ENCODE measurements at places on chromosomes 5 and 9. TPM values are rescaled to one million over a fixed set of nuclear protein-coding genes. Genes with fewer than 3 reads are reported as not detected.

Gene ADGRD2
- polyA plus RNA-seq: 0.53 TPM

DNA sequence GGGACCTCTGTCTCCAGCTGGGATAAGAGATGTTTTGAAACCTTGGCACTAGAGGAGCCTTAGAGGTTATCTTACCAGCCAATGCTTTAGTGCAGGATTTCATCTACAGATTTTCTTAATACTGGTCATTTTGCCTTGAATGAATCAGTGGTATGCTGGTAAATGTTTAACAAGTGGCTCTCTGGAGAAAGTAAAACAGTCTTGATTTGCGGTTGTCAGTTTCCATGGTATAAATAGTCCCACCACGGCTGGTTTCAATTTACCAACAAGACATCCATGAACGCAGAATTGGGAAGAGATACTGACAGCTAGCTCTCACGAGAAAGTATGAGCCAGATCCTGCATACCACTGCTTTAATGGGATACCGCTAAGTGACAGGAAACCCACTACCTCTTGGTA is 56.7 kb upstream of the CXCL14 start:
- DNase-seq: no peak

GRCh38 chr9:134619983-134620661 is 21.5 kb upstream of the COL5A1 start:
- peak; percentile 8 for DNase-seq

DNA sequence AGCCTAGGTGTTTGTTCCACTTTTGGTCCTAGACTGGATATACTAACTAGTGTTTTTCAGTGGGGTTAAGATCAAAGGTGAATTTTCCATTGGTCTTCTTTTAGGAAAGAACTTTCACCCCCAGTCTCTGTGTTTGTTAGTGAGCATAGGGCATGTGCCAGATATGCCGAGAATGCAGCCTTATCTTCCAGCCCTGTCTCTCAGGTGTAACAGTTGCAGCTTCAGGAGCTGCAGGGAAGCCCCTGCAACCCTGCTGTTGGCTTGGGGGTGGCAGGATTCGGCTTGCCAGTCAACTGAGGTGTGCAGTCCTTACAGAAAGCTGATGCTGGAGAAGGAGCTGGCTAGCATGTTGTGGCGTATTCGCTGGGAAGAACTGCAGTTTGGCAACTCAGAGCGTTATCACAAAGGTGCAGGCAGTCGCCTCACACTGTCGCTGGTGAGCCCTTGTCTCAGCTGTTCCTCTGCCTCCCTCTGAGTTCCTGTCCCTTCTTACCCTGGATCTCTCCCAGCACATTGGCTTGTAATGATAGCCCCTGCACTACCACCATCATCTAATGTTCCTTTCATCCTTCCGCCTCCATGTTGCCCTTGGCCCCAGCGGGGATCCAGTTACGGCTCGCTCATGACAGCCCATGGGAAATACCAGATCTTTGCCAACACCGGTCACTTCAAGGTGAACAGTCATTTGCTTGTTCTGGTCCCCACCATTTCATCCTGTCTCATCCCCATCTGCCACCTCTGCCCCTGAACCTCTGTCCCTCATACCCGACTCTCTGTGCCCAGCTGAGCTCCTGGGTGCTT is 10.1 kb downstream of the NPR2 start:
- DNase-seq: no peak

Gene AGXT2
- 0.11 TPM for polyA plus RNA-seq

DNA sequence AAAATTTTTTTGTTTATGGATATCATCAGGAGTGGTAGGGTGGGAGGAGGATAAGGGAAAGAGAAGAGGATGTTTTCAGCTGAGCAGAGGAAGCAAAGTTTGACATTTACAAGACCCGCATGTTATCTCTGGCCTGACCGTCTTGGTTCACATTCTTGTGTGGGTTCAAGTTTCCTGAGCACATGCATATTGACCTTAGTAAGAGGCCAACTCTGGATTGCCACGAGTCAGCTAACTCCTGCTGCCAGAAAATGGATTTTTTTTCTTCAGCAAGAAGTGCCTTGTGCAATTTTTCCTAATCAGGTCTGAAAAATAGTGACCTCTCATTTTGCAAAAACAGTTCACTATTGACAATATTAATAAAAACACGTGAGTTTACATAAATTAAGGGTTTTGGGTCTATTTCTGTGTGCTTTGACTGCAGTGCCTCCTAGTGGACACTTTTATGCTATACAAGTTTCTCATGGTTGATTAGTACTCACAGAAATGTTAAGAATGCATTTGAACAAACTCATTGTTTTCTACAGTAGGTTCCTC is 27.1 kb upstream of the BASP1 start:
- DNase-seq: peak; percentile 19

Gene CYSRT1
- not detected for polyA plus RNA-seq

DNA sequence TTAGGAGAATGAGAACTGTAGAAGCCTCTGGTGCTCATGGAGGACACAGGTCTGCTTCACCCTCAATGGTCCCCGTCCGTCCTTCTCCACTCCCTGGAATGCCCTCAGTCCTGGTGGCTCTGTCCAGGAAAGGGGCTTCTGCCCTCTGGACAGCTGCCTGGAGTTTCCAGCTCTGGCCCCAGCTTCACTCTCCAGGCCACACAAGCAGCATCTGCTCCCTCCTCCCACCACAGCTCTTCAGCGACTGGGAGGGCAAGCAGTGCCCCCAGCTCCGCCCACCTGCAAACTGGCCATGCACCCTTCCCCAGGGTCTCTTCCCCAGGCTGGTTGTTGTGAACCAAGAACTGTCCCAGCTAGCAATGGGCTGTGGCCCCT is 4.7 kb downstream of the SARDH start:
- no peak for DNase-seq

- DNase-seq: no peak
These were observed 44.0 kb upstream of the MAN2A1 start for GRCh38 chr5:109645707-109646192.

Gene SHOC1
- polyA plus RNA-seq: 0.57 TPM

- no peak for DNase-seq
These were observed 84.5 kb upstream of the PUM3 start for GRCh38 chr9:2928411-2928810.

DNA sequence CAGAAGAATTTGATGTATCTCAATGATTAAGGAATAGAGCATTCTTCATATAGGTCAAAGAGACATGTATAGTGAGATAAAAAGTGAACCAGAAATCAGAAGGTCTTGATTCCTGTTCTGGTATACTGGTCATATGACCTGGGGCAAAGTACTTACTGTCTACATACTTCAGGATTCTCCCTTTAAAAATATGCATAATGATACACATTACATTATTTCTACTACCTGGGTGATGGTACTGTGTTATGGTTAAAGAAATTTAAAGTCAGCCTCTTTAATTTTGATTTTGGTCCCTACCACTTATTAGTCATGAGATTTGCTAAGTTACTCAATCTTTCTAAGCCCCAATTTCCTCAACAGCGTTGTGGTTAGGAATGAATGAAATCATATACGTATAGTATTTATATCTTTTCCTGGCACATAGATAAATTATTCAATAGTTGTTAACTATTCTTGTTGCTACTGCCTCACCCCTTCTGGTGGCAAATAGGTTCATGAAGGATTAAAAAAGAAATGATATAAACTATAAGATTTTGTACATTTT is 984.1 kb downstream of the TLE4 start:
- DNase-seq: no peak

Gene PCDHB11
- polyA plus RNA-seq: 0.67 TPM

GRCh38 chr9:36006549-36007315 is 30.0 kb upstream of the RECK start:
- DNase-seq: no peak

GRCh38 chr9:88387036-88387551 is 1.1 kb upstream of the SPIN1 start:
- DNase-seq: peak; percentile 74

- DNase-seq: no peak
These were observed 610.3 kb downstream of the TLE1 start for GRCh38 chr9:81079055-81079454.

DNA sequence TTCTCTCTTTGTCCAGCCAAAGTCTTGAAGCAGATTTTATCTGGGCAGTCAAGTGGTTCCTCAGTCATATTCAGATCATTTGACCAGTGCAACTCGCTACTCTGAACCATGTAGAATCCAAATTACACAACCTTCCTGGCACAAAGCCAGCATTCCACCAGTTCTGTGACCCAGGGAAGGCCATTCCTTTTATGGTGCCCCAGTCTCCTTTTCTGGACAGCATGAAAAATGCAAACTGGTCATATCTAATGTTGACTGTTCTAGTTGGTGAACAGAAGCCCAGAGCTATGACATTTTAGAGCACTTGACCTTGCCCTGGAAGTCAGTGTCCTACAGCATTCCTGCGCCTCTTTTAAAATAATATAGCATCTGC is 364.6 kb downstream of the BRINP1 start:
- DNase-seq: peak; percentile 91

DNA sequence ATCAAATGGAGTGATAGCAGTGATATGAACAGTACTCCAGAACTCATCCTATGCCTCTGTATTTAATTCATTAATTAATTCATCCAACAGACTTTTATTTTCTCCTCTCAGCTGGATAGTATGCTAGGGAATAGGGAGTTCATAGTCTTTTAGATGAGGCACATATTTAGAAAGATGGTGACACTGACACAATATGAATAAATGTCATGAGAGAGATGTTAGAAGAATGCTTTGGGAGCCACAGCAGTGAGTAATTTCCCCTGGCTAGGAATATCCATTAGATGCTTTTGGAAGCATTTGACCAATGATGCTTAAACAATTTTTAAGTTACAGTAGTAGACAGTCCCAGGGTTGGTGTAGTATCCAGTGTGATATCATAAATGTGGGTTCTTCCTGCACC is 428.7 kb upstream of the SGCD start:
- DNase-seq: no peak

GRCh38 chr5:80672140-80672736 is 17.5 kb upstream of the DHFR start:
- peak; percentile 74 for DNase-seq

Gene FRMPD1
- 0.10 TPM for polyA plus RNA-seq

Gene INSYN2B
- polyA plus RNA-seq: not detected

- DNase-seq: no peak
These were observed 180.4 kb downstream of the DAB2IP start for GRCh38 chr9:121831869-121832268.

Gene C9orf153
- 0.31 TPM for polyA plus RNA-seq

DNA sequence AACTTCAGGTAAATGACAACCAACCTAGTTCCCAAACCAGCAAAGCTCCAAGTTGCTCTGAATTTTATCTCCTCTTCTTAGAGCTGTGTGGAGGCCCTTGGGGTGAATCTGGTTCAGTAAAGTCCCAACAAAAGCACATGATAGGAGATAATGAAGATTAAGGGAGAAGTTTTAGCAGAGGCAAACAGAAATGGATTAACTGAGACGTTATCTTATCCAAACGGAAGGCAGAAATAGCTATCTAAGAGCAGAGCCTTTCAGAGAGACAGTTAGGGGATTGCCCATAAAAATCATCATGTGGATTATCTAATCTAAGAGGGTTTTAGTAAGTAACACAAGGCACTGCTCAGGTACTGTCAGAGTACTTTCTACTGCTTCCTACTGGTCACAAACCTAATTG is 183.9 kb upstream of the ZNF618 start:
- DNase-seq: no peak

Gene RASGRF2
- 1.6 TPM for polyA plus RNA-seq

DNA sequence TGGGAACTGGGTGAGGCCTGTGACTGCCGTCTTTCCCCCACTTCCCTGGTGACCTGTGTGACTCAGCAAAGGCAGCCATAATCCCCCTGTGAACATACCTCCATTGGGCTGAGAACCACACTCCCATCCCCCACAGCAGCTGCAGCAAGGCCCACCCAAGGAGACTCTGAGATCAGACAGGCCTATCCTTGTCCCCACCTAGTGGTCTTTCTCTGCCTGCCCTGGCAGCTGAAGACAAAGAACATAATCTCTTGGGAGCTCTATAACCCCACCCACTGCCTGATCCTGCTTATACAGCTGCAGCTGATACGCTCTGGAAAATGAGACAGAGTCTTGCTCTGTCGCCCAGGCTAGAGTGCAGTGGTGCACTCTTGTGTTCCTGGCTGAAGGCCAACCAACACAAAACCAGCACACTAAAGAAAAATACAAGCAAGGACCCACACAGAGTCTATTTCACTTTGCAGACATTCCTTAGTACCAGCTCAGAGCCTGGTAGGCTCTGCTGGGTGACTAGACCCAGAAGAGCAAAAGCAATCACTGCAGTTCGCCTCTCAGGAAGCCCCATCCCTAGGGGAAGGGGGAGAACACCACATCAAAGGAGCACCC is 106.7 kb downstream of the MCTP1 start:
- DNase-seq: no peak

Gene INSL4
- polyA plus RNA-seq: not detected

Gene FAM169A
- 3.4 TPM for polyA plus RNA-seq

DNA sequence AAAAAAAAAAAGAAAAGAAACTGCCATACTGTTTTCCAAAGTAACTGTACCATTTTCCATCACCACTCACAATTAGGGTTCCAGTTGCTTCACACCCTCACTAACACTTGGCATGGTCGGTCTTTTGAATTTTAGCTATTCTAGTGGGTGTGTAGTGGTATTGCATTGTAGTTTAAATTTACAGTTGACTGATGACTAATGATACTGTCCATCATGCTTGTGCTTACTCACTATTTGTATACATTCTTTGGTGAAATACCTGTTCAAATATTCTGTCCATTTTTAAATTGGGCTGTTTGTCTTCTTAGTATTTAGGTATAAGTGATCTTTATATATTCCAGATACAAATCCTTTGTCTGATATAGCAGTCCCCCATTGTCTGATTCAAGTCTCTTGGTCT is 36.2 kb upstream of the ZNF169 start:
- no peak for DNase-seq

DNA sequence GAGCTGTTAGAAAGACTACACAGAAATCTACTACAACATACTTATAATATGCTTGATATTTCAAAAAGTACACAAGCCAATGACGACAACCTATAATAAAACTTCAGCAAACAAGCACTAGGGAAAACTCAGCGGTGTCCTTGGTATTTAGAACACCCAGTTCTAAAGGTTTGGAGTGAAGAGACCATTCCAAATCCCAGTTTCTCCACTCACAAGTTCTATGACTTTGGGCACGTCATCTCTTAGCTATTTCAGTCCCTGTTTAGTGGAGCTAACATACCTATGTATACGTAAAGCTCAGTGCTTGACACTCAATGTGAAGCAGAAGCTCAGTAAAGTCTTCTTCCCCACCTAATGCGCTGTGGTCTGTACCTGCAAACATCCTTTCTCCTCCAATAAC is 52.8 kb downstream of the MLLT3 start:
- DNase-seq: no peak

DNA sequence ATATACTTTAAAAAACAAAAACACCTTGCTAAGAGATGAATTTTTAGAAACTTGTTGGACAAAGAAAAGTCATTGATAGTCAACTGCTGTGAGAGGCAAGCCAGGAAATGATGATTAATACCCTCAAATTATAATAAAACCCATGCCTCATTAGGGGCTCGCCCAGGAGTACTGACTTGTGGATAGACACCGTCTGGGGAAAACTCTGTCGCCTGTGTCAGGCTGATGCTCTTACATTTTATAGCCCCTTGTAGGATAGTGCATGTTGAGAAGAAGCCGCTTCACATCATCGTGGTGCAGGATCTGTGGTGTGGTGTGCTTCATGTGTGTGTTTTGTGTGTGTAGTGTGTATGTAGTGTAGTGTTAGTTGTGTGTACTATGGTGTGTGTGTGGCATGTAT is 39.1 kb downstream of the SYK start:
- DNase-seq: no peak

- DNase-seq: no peak
These were observed 5.5 kb upstream of the GSN start for GRCh38 chr9:121262423-121262822.

Gene CTNND2
- 0.34 TPM for polyA plus RNA-seq

Gene LRRC19
- not detected for polyA plus RNA-seq
